ENCODE measurements at places on chromosomes 11 and 22. TPM values are rescaled to one million over a fixed set of nuclear protein-coding genes. Genes with fewer than 3 reads are reported as not detected.

- no peaks in the 10 kb centered on the region for H3K4me1 ChIP-seq
- no peak overlapping the region for H3K27ac ChIP-seq
- H3K27me3 ChIP-seq, result peaks cover 2% of the 10 kb centered on the region
- H3K36me3 ChIP-seq, result no peaks in the 10 kb centered on the region
- DNase-seq, result no peak
- H3K4me3 ChIP-seq, result no peak overlapping the region
Observed at GRCh38 chr11:123282597-123282996, 87.5 kb upstream of the CLMP start.

GRCh38 chr11:60263402-60263801, 17.1 kb upstream of the MS4A4A start:
- no peak overlapping the region for H3K27ac ChIP-seq
- no peak for DNase-seq
- no peaks in the 10 kb centered on the region for H3K36me3 ChIP-seq

- peak; percentile 85 for DNase-seq
- no peak overlapping the region for H3K27ac ChIP-seq
- no peaks in the 10 kb centered on the region for H3K36me3 ChIP-seq
- peaks cover 3% of the 10 kb centered on the region for H3K4me1 ChIP-seq
- no peak overlapping the region for H3K4me3 ChIP-seq
Observed at GRCh38 chr11:46112961-46113607, 8.2 kb downstream of the PHF21A start.

GRCh38 chr22:19750507-19751490, 9.8 kb upstream of the TBX1 start:
- H3K27ac ChIP-seq, result no peak overlapping the region
- H3K36me3 ChIP-seq, result no peaks in the 10 kb centered on the region
- H3K4me3 ChIP-seq, result no peak overlapping the region

GRCh38 chr11:44634401-44635281, 69.2 kb downstream of the CD82 start:
- peak; percentile 82 for DNase-seq
- no peaks in the 10 kb centered on the region for H3K36me3 ChIP-seq
- peaks cover 3% of the 10 kb centered on the region for H3K27me3 ChIP-seq
- no peak overlapping the region for H3K27ac ChIP-seq
- no peak overlapping the region for H3K4me3 ChIP-seq

GRCh38 chr11:58965246-58965985, 26.1 kb downstream of the GLYATL1 start:
- H3K4me3 ChIP-seq, result no peak overlapping the region
- DNase-seq, result no peak
- H3K36me3 ChIP-seq, result no peaks in the 10 kb centered on the region
- H3K4me1 ChIP-seq, result no peaks in the 10 kb centered on the region
- H3K27ac ChIP-seq, result no peak overlapping the region

GRCh38 chr11:116603728-116604323, 169.0 kb downstream of the BUD13 start:
- no peaks in the 10 kb centered on the region for H3K4me1 ChIP-seq
- H3K27ac ChIP-seq, result no peak overlapping the region
- no peaks in the 10 kb centered on the region for H3K36me3 ChIP-seq

The VEGFB gene
- total RNA-seq, result 124 TPM

DNA sequence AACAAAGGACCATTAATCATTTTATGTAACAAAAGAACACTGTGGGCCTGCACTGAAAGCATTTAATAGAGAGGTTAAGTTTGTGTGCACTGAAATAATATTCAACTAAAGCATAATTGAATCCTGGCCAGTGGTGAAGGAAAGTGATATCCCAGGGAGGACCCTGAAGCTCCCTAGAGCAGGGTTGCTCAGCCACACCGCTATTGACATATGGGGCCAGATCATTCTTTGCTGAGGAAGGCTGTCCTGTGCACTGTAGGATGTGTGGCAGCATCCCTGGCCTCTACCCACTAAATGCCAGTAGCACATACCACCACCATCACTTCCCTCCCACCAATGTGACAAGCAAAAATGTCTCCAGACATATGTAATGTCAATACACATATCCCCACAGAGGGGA, 166.1 kb upstream of the MTNR1B start:
- no peak overlapping the region for H3K27ac ChIP-seq
- DNase-seq, result no peak
- H3K36me3 ChIP-seq, result no peaks in the 10 kb centered on the region
- H3K4me3 ChIP-seq, result no peak overlapping the region

GRCh38 chr22:40434745-40435144, 64.4 kb downstream of the SGSM3 start:
- no peaks in the 10 kb centered on the region for H3K36me3 ChIP-seq
- H3K27ac ChIP-seq, result no peak overlapping the region
- H3K4me1 ChIP-seq, result peaks cover 12% of the 10 kb centered on the region
- H3K4me3 ChIP-seq, result no peak overlapping the region
- no peak for DNase-seq

The OR4A16 gene
- total RNA-seq, result not detected

GRCh38 chr22:20530368-20531153, 23.2 kb downstream of the MED15 start:
- H3K4me3 ChIP-seq, result no peak overlapping the region
- DNase-seq, result no peak
- peaks cover 6% of the 10 kb centered on the region for H3K36me3 ChIP-seq
- H3K4me1 ChIP-seq, result peaks cover 21% of the 10 kb centered on the region
- no peaks in the 10 kb centered on the region for H3K27me3 ChIP-seq

The PRSS23 gene
- 19.3 TPM for total RNA-seq

GRCh38 chr11:78938971-78939370, 364.3 kb upstream of the NARS2 start:
- no peak for DNase-seq
- H3K27me3 ChIP-seq, result no peaks in the 10 kb centered on the region
- no peak overlapping the region for H3K4me3 ChIP-seq
- no peak overlapping the region for H3K27ac ChIP-seq
- no peaks in the 10 kb centered on the region for H3K36me3 ChIP-seq

The DUSP8 gene
- 2.0 TPM for total RNA-seq

- no peaks in the 10 kb centered on the region for H3K27me3 ChIP-seq
- no peaks in the 10 kb centered on the region for H3K4me1 ChIP-seq
- H3K36me3 ChIP-seq, result no peaks in the 10 kb centered on the region
- no peak overlapping the region for H3K27ac ChIP-seq
Observed at GRCh38 chr11:119520966-119521365, 98.0 kb upstream of the THY1 start.

DNA sequence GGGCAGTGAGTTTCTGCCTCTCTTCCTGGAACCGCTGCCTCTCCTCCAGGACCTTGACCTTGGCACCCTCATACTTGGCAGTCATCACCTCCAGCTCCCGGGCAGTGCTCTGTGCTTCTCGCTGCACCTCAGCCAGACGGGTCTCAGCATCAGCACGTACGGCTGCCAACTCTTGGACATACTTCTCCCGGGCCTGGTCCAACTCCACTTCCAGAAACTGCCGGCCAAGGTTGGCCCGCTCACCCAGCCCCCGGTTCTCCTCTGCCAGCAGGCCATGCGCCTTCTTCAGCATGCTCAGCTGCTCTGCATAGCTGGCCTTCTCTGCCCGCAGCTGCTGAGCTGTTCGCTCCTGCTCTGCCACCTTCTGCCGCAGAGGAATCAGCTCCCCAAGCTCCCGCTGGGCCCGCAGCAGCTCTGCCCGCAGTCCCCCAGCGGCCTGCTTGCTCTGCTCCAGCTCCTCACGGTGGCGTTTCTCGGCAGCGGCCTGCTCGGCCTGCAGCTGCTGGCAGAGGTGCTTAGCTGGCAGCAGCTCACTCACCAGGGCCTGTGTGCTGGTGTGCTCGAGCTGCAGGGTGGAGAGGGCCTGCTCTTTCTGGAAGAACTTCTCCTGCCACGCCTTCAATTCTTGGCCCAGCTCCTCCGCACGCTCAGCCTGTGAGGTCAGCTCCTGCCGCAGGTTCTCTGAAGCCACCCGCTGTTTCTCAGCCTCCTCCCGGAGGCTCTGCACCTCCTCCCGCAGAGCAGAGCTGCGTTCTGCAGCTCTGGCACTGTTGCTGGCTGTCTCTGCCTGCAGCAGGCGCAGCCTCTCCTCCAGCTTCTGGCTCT, 14.4 kb downstream of the IL18BP start:
- H3K4me1 ChIP-seq, result no peaks in the 10 kb centered on the region
- no peaks in the 10 kb centered on the region for H3K27me3 ChIP-seq
- no peak for DNase-seq
- peaks cover 88% of the 10 kb centered on the region for H3K36me3 ChIP-seq

GRCh38 chr11:403761-404431, 9.9 kb downstream of the PKP3 start:
- peaks cover 7% of the 10 kb centered on the region for H3K36me3 ChIP-seq
- H3K27me3 ChIP-seq, result no peaks in the 10 kb centered on the region
- no peak overlapping the region for H3K4me3 ChIP-seq

DNA sequence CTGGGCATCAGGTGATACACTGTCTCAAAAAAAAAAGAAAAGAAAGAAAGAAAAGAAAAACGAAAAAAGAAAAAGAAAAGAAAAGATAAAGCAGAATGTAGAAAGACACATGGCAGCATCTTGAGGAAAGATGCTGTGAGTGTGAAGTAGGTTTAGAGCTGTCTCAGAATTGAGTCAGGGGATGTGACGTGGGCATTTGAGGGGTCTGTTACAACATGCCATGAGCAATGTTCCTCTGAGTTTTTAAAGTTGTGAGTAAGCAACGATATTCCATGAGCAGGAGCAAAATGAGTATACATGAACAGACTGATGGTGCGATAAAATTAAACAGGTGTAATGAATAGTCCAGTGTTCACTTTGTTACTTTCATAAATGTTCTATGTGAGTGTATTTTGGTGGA, 11.3 kb upstream of the QSER1 start:
- H3K36me3 ChIP-seq, result no peaks in the 10 kb centered on the region
- H3K4me1 ChIP-seq, result no peaks in the 10 kb centered on the region
- no peak overlapping the region for H3K27ac ChIP-seq
- DNase-seq, result no peak
- H3K4me3 ChIP-seq, result no peak overlapping the region

The RPS25 gene
- total RNA-seq, result 780 TPM

The TIMM10 gene
- 46.5 TPM for total RNA-seq

GRCh38 chr11:100632941-100633452, 54.1 kb upstream of the ARHGAP42 start:
- no peaks in the 10 kb centered on the region for H3K27me3 ChIP-seq
- H3K36me3 ChIP-seq, result no peaks in the 10 kb centered on the region
- peaks cover 2% of the 10 kb centered on the region for H3K4me1 ChIP-seq

DNA sequence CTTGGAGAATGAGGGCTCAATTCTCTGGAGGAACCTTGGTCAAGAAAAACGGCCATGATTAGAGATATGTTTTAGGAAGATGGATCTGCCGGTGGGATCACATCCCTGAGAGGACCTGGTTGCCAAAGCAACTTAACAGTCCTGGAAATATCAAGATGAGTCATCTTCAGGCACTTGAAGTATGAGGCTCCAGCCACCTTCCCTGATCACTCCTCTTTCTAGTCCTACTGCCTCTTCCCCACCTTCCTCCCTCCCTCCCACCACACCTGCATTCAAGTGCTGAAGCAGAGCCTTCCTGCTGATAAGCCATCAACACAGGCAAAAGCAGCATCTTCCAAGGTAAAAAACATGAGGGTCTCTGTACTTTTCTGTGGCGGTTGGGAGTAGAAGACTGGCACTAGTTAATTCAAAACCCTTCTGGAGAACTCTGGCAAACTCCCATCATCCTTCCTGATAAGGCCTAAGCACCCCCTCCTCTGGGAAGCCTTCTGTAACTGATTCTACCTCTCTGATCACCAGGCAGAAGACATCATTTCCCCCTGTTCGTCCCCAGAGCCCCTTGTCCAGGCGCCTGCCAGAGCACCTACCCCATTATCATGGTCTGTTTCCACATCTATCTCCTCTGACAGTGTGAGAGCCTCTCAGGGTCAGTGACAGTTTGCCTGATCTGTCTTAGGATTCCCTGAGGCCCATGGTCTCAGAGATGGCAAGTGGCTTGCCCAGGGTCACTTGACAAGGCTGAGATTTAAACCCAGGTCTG, 79.8 kb downstream of the CLPB start:
- no peak overlapping the region for H3K4me3 ChIP-seq
- H3K4me1 ChIP-seq, result peaks cover 7% of the 10 kb centered on the region
- H3K36me3 ChIP-seq, result no peaks in the 10 kb centered on the region
- H3K27ac ChIP-seq, result no peak overlapping the region
- DNase-seq, result no peak

DNA sequence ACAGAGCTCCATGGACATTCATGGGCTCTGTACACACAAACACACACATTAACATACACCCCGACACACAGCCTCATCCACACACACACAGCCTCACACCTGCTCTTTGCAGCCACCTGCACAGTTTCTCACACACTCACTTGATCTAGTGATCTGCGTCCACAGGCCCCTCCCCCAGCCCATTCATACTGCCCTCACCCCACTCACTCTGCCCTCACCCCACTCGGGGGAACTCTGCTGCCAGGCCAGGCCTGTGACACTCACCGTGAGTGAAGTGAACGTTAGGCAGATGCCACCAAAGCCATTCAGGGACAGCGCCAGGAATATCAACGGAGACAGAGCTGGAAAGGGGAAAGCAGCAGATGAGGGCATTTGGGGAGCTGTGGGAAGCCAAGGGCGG, 15.0 kb downstream of the SLC43A1 start:
- H3K36me3 ChIP-seq, result peaks cover 5% of the 10 kb centered on the region
- H3K4me1 ChIP-seq, result peaks cover 7% of the 10 kb centered on the region
- no peak for DNase-seq

The IFITM10 gene
- total RNA-seq, result 0.40 TPM

DNA sequence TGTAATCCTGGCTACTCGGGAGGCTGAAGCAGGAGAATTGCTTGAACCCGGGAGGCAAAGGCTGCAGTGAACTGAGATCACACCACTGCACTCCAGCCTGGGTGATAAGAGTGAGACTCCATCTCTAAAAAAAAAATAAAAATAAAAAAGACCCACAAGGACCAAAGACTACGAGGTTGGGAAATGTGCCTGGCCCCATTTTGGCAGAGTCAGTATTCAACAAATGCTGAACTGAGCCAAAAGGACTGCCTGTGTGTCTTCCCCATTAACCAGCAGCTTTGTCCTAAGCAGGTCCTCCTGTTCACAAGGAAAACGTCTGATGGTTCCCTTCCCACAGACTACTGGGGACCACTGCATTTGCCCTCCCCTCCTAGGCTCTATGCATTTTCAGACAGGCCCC, 27.6 kb downstream of the ADORA2A start:
- H3K4me3 ChIP-seq, result no peak overlapping the region
- peaks cover 12% of the 10 kb centered on the region for H3K4me1 ChIP-seq
- no peak overlapping the region for H3K27ac ChIP-seq
- no peaks in the 10 kb centered on the region for H3K36me3 ChIP-seq
- DNase-seq, result no peak

The LYVE1 gene
- 70.8 TPM for total RNA-seq

- no peak overlapping the region for H3K4me3 ChIP-seq
- DNase-seq, result no peak
- no peak overlapping the region for H3K27ac ChIP-seq
- H3K27me3 ChIP-seq, result no peaks in the 10 kb centered on the region
- no peaks in the 10 kb centered on the region for H3K4me1 ChIP-seq
- no peaks in the 10 kb centered on the region for H3K36me3 ChIP-seq
Observed at GRCh38 chr11:33620423-33621171, 80.0 kb downstream of the C11orf91 start.

DNA sequence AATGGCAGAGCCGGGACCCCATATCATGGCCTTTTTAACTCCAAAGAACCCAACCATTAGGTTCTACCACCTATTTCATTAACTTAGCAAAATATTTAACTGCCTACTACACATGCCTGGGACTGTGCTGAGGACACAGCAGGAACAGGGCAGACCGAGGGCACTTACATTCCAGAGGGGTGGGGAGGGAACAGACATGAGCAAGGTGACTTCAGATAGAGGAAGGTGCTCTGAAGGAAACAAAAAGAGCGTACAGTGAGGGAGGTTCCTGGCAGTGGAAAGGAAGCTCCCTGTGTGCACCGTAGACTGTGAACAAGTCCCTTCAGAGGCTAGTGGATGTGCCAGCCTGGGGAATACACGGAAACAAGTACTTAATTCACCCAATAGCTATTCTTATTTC, 82.8 kb downstream of the NAT10 start:
- no peak overlapping the region for H3K4me3 ChIP-seq
- H3K4me1 ChIP-seq, result peaks cover 34% of the 10 kb centered on the region
- DNase-seq, result no peak

Measured in lung (tissue), 17 donors.